ENCODE measurements at places on chromosomes 5 and 9. TPM values are rescaled to one million over a fixed set of nuclear protein-coding genes. Genes with fewer than 3 reads are reported as not detected.

Gene SPINK13
- not detected for total RNA-seq

Gene CTSL
- total RNA-seq: 94.5 TPM

Gene ESM1
- total RNA-seq: 379 TPM

Gene ANKRD18B
- 0.49 TPM for total RNA-seq

Gene SURF2
- total RNA-seq: 12.6 TPM

Gene MYMK
- not detected for total RNA-seq

Gene HAPLN1
- under 0.01 TPM for total RNA-seq

Gene SHISAL2B
- total RNA-seq: not detected

Gene NRG2
- total RNA-seq: 0.57 TPM

Gene ZDHHC11
- total RNA-seq: 2.1 TPM

Gene FYB1
- total RNA-seq: under 0.01 TPM

Gene MEIKIN
- not detected for total RNA-seq

Gene OTULINL
- total RNA-seq: 0.49 TPM

Gene VCP
- 445 TPM for total RNA-seq

Gene PCDHB2
- total RNA-seq: 2.3 TPM

Gene SLC6A18
- not detected for total RNA-seq

Gene IL13
- total RNA-seq: not detected

Gene SH3GL2
- total RNA-seq: 0.06 TPM

Gene LAMC3
- total RNA-seq: 0.50 TPM

Gene ZDHHC11B
- total RNA-seq: not detected

Gene OR1Q1
- not detected for total RNA-seq

Gene PAX5
- total RNA-seq: not detected

Gene C9orf85
- total RNA-seq: 8.9 TPM

Gene SMC5
- total RNA-seq: 13.4 TPM

Gene TMEM171
- 2.1 TPM for total RNA-seq

Gene BNC2
- total RNA-seq: 10.4 TPM

Gene RANBP17
- total RNA-seq: 5.5 TPM

Gene SHOC1
- not detected for total RNA-seq

Gene PCDHB4
- total RNA-seq: under 0.01 TPM

Gene CTXN3
- total RNA-seq: not detected

Gene SVEP1
- total RNA-seq: 1.4 TPM

Gene HINT2
- total RNA-seq: 25.1 TPM

Gene CDH9
- not detected for total RNA-seq

Gene NEURL1B
- 17.8 TPM for total RNA-seq

Gene SARDH
- total RNA-seq: 0.19 TPM

Gene CNTNAP3B
- 361 TPM for total RNA-seq

Gene DBH
- not detected for total RNA-seq

Gene TXNDC8
- total RNA-seq: not detected

Gene NR5A1
- not detected for total RNA-seq

All from bladder microvascular endothelial cell (primary cell).